ENCODE measurements at places on chromosomes 16 and 17.

DNA sequence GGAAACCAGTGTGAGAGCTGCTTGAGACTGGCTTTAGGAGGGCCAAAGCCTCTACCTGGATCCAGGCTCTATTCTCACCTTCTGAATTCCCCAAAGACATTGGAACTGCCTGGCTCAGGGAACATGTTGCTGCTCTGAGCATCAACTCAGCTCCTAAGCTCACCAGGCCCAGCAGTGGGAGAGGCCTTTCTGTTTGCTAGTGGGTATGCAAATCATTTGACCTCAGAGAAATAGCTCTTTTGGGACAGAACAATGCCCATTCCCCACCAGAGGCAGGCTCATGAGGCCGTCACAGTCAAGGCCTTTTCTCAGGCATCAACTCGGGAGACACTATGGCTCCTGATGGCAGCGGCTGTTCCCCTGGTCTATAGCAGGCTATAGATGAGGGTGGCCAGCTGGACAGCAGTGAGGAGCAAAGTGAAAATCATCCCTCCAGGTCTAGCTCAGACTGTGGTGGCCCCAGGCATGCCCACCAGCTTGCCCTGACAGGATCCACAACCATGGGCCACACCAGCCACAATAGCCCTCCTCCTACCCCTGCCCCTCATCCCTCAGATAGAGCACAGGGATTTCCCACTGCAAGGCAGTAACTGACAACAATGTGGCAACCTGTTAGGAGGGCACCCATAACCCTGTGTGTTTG is 30.4 kb upstream of the GFOD2 start:
- no peak for DNase-seq

DNA sequence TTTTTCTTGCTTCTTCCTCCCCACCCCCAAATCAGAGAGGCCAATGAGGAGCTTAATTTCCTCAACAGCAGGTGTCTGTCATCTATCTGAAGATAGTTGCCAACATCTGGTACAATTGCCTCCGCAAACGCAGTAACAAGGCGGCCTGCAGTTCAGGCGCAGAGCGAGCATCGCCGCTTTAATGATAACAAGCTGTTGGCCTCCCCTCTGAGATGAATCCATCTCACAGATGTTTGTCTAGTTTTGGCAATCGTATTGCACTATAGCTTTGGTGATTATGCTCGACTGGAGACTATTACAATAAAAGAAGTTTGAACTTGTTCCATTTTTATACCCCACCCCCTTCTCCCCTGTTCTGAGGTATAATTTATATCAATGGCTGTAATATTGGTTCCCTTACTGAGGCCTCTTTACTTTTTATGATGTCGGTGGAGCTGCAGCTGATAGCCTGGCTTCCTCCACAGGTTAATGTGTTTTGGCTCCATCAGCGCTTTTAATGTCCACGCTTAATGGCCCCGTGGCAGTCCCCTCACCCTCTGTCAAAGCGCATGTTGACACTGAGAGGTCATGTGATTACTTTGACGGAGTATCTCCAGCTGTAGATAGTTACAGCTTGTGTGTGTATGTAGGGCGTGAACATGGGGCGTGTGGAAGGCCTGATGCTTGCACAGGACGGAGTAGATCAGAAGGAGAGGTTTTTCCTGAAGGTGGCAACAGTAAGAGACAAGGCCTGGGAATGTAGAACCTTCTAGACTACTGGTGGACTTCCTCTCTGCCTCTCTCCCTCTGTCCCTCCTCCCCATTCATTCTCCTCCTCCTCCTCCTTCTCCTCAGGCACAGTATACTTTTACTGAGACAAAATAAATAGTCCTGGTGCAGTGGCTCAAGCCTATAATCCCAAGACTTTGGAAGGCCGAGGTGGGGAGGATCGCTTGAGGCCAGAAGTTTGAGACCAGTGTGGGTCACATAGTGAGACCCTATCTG is 164.7 kb downstream of the MSI2 start:
- DNase-seq = no peak

GRCh38 chr16:68364561-68364998 is 53.8 kb downstream of the PRMT7 start:
- no peak for DNase-seq

DNA sequence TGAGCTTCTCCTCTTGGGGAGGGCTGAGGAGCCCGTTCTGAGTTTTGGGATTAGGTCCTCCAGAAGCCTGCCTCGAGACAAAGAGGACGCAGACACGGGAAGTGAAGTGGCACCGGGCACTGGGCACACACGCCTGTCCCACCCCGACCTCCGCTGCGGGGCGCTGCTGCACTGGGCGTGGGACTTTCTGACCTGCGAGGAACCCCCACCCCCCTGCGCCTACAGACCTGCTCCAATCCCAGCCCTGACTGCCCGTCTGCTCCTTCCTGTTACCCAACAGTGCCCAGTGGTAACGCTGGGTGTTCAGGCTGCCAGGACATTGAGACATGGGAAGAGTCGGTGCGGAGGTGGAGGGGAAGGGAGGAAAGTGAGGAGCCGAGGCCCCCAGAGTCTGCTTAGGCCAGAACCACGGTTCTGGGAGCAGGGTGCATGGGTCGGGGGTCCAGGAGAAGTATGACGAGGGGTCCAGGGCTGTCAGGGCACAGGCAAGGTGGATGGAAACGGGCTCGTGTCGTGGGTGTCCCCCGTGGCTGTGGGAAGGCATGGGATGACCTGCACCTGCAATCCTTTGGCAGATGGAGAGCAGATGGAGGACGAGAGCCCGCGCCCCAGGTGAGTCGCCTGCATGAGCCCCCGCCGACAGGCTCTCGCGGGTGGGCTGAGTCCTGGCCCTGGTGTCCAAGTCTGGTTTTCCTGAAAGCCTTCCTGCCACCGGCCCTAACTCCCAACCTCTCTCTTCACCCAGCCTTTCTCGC is 112.0 kb upstream of the CREBBP start:
- DNase-seq = no peak

DNA sequence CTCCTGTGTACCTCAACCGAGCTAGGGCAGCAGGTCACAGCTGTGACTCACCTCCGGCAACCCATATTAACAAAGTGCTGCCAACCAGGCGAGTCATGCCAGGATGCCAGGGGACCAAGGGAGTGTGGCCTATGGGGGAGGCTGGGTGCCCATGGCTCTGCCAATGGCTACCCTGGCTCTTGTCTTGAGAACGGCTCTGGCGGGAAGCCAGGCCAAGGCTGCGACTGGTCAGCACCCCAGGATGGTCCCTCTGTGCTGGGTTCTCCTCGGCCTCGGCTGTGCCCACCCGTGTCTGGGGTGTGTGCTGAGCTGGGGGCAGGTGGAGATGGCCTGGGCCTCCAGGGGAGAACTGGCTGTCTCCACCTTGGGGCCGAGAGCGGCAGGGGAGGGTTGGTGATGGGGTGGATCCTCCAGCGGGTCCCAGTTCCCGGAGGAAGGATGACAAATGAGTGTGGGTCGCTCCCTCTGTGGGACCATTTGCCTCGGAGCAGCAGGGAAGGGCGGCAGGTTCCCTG is 75.8 kb downstream of the MRC2 start:
- peak; percentile 36 for DNase-seq

GRCh38 chr17:17055286-17056155 is 13.3 kb downstream of the MPRIP start:
- DNase-seq = no peak

- DNase-seq = peak; percentile 50
Measured at GRCh38 chr16:82639666-82640336, 13.0 kb downstream of the CDH13 start.

- DNase-seq = no peak
Measured at GRCh38 chr17:66702106-66702936, 132.6 kb upstream of the CACNG5 start.

- no peak for DNase-seq
Measured at GRCh38 chr17:27938864-27939263, 45.7 kb upstream of the LYRM9 start.

- DNase-seq = no peak
Measured at GRCh38 chr16:85492295-85492864, 120.7 kb upstream of the GSE1 start.

DNA sequence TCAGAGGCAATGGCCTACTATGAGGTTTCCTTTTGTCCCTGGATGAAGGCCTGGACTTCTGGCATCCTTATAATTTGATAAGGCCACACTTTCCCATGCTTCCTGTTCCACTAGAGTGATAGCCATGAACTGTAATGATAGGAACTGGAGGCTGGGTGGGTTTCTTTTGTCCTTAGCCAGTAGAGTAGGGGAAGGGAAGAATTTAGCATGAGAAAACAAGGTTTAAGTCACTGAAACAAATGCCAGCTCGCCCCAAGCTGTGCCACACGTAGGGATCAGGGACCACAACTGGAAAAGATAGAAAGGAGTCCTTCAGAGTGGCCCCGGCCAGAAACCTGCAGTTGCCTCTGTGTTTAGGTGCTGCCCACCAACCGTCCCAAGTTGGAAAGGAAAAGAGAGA is 80.9 kb upstream of the C17orf78 start:
- no peak for DNase-seq

DNA sequence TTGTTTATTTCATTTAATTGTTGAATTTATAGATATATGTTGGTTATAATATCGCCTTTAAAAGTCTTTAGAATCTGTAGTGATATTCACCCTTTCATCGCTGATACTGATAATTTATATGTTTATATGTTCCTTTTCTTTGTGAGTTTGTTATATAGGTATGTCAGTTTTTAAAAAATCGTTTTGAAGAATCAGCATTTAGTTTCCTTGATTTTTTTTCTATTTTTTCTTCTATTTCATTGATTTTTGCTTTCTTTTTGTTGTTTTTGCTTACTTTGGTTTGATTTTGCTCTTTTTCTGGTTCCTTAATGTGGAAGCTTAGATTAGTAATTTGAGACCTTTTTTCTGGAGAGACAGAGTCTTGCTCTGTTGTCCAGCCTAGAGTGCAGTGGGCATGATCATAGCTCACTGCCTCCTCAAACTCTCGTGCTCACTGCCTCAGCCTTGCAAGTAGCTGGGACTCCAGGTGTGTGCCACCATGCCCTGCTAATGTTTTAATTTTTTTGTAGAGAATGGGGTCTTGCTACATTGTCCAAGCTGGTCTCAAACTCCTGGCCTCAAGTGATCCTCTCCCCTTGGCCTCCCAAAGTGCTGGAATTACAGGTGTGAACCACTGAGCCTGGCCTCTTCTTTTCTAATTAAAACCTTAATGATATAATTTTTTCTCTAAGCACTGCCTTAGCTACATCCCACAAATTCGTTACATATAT is 7.5 kb downstream of the IST1 start:
- no peak for DNase-seq

GRCh38 chr17:16027708-16028584 is 28.3 kb downstream of the TTC19 start:
- DNase-seq = peak; percentile 69

DNA sequence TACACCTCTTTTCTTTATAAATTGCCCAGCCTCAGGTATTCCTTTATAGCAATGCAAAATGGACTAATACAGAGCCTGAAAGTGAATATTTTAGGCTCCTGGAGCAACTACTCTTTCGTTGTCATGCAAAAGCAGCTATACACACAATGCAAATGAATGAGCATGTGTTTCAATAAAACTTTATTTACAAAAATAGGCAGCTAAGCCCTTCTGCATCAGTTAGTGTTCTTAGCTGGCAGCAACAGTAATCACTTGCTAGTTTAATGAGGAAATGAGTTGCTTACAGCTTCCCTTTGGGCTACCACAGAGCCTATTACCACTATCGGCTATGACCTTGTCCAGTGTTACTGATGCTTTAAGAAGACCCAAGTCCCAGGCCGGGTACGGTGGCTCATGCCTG is 402.9 kb downstream of the XYLT1 start:
- DNase-seq = no peak

DNA sequence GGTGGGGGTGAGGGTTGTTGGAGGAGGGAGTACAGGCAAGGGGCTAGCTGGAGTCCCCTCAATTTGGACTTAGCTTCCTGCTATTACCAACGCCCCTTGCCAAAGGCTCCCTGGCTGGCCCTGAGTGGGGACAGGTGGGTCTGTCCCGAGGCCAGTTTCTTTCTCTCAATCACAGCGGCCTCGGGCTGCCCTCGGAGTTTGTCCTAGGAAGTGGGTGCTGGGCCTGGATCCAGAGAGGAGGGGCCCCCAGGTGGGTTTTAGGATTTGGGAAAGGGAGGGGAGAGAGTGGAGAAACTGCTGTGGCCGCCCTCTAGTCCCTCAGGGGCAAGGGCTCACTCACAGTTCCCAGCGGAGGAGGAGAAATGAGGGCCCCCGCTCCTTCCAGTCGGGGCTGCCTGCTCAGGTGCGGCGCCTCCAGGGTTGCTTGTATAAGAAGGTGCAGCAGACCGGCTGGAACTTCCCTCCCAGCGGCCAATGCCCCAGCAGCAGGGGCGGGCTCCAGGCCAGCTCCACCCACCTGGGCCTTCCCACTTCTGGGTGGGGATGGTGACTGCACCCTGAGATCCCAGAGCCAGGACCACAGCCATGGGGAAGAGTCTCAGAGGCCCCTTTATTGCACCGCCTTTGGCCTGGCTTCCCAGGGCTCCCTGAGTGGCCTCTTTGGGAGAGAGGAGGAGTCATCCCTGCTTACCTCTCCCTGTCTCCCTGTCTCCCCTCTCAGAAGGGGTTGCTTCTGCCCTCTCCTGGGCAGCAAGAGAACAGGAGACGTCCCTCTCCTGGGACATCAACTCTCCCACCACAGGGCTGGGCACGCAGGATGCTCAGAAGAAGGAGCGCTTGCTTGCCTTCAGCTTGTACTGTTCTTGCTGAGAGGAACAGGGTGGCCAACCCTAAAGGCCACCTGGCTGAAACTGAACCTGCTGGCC is 112.0 kb upstream of the SMURF2 start:
- no peak for DNase-seq
